ENCODE measurements at places on chromosomes 16 and 17. TPM values are rescaled to one million over a fixed set of nuclear protein-coding genes. Genes with fewer than 3 reads are reported as not detected.

The HOXB1 gene
- not detected for total RNA-seq

GRCh38 chr17:35892091-35893035 lies 12.2 kb upstream of the CCL5 start:
- DNase-seq = no peak
- H3K4me1 ChIP-seq = no peaks in the 10 kb centered on the region
- no peak overlapping the region for H3K27ac ChIP-seq

DNA sequence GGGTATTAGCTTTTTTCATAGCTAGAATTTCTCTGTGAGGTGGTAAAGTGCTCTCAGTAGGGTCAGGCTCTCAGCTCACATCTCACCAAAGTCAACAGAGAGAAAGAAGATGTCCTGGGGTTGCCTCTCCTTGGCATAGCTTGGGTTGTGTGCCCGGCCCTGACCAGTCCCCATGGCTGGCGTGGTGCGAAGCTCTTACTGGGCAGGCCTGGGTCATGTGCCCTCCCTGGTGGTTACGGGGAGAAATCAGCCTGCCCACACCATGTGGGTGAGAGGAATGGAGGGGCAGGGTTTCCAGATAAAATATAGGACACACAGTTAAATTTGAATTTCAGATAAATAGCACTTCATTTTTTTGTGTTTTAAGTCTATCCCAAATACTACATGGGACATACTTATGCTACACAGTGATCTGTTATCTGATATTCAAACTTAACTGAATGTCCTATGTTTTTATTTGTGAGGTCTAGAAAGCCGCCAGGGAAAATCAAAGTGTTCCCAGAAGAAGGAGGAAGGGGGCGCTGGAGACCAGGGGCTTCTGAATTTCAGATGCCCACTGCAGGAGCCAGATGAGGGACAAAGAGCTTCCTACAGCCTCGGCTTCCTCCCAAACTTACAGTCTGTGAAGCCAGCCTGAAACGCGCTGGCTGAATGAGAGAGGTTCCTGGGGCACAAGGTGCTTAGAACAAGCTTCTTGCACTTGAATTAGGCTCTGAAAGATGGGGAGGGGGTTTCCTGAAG lies 45.4 kb downstream of the NKD1 start:
- H3K36me3 ChIP-seq = peaks cover 1% of the 10 kb centered on the region
- no peaks in the 10 kb centered on the region for H3K4me1 ChIP-seq
- no peak for DNase-seq
- H3K4me3 ChIP-seq = no peak overlapping the region

- no peak overlapping the region for H3K4me3 ChIP-seq
- H3K4me1 ChIP-seq = no peaks in the 10 kb centered on the region
- H3K36me3 ChIP-seq = no peaks in the 10 kb centered on the region
- DNase-seq = no peak
- H3K27me3 ChIP-seq = no peaks in the 10 kb centered on the region
- H3K27ac ChIP-seq = no peak overlapping the region
These were observed 40.7 kb downstream of the IRX3 start for GRCh38 chr16:54245788-54246453.

- no peaks in the 10 kb centered on the region for H3K27me3 ChIP-seq
- DNase-seq = no peak
- H3K27ac ChIP-seq = peak overlapping the region; percentile 14
- H3K4me3 ChIP-seq = no peak overlapping the region
These were observed 18.4 kb upstream of the EXOC7 start for GRCh38 chr17:76121932-76122430.

DNA sequence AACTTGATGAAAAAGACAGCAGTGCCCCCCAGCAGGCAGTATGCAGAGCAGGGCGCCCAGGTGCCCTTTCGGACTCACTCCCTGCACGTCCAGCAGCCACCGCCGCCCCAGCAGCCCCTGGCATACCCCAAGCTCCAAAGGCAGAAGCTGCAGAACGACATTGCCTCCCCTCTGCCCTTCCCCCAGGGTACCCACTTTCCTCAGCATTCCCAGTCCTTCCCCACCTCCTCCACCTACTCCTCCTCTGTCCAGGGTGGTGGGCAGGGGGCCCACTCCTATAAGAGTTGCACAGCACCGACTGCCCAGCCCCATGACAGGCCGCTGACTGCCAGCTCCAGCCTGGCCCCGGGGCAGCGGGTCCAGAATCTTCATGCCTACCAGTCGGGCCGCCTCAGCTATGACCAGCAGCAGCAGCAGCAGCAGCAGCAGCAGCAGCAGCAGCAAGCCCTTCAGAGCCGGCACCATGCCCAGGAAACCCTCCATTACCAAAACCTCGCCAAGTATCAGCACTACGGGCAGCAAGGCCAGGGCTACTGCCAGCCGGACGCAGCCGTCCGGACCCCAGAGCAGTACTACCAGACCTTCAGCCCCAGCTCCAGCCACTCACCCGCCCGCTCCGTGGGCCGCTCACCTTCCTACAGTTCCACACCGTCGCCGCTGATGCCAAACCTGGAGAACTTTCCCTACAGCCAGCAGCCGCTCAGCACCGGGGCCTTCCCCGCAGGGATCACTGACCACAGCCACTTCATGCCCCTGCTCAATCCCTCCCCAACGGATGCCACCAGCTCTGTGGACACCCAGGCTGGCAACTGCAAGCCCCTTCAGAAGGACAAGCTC lies 43.2 kb downstream of the SREBF1 start:
- H3K36me3 ChIP-seq = peaks cover 2% of the 10 kb centered on the region
- no peak for DNase-seq
- H3K27me3 ChIP-seq = no peaks in the 10 kb centered on the region
- peaks cover 17% of the 10 kb centered on the region for H3K4me1 ChIP-seq

- H3K4me1 ChIP-seq = no peaks in the 10 kb centered on the region
- no peak for DNase-seq
- no peaks in the 10 kb centered on the region for H3K36me3 ChIP-seq
- H3K27ac ChIP-seq = no peak overlapping the region
- no peaks in the 10 kb centered on the region for H3K27me3 ChIP-seq
- no peak overlapping the region for H3K4me3 ChIP-seq
These were observed 13.6 kb downstream of the CHD9 start for GRCh38 chr16:53068423-53068833.

DNA sequence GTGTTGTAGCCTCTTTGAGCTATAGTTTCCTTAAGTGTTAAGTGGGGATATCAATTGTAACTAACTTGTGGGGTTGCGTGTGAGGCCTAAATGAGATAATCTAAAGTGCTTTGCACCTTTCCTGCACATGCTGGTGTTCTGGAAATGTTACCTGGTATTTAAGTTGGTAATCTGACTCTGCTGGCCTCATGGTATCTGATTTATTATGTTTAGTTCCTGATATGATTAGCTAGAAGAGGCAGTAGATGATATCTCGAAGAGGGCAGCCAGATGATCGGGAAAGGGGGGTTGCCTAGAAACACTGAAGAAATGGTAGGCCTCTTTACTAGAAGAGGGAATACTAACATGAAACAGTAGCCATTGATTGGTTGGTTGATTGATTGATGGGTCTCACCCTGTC lies 65.4 kb upstream of the CLEC18A start:
- no peaks in the 10 kb centered on the region for H3K4me1 ChIP-seq
- H3K27me3 ChIP-seq = no peaks in the 10 kb centered on the region
- H3K4me3 ChIP-seq = no peak overlapping the region
- H3K27ac ChIP-seq = no peak overlapping the region

- H3K4me1 ChIP-seq = no peaks in the 10 kb centered on the region
- no peak overlapping the region for H3K27ac ChIP-seq
- DNase-seq = no peak
These were observed 95.3 kb upstream of the CRHR1 start for GRCh38 chr17:45688820-45689219.

Data from Caco-2 (cell line).